Activated gamma-delta T cell treated with Interleukin-2 at 50 U/mL for 16 hours (primary cell): ENCODE measurements at places on chromosomes 7 and 10.

DNA sequence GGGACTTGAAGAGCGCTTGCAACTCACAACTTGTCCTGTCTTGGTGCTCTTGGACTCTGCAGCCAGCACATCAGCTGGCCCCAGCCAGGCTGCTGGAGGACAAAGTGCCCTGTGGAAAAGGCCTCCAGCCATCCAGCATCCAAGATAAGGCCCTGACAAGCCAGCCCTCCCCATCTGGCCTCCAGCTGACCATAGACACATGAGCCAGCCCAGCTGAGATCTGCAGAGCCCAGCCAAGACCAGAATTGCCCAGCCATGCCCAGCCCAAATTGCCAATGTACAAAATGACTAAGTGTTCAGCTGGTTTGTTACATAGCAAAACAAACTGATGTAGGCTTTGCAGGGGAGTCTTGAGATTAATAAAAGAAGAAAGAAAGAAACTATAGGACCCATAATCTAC is 36.0 kb upstream of the FRMD4A start:
- no peak for DNase-seq

DNA sequence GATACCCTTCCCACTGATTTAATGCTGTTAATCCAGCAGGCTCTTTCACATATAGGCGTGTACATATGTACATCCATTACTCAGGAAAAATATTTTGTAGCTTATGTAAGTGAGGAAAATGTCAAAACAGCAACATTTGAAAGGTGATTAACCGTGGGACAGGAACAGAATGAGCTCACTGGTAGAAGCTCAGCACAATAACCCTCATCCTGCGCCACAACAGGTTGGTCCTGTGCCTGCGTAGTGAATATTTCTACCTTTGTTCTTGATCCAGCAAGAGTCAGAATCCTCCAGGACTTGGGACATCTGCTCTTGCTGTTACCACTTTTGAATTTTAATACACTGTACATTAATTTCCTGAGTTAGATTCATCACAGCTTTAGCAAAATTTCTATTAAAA is 359.4 kb downstream of the THSD7A start:
- no peak for DNase-seq

GRCh38 chr7:70306173-70306572 is 707.9 kb downstream of the AUTS2 start:
- no peak for DNase-seq

- DNase-seq = no peak
Measured at GRCh38 chr10:112565434-112566053, 118.5 kb downstream of the VTI1A start.

GRCh38 chr10:73577788-73578187 is 13.4 kb downstream of the USP54 start:
- no peak for DNase-seq

DNA sequence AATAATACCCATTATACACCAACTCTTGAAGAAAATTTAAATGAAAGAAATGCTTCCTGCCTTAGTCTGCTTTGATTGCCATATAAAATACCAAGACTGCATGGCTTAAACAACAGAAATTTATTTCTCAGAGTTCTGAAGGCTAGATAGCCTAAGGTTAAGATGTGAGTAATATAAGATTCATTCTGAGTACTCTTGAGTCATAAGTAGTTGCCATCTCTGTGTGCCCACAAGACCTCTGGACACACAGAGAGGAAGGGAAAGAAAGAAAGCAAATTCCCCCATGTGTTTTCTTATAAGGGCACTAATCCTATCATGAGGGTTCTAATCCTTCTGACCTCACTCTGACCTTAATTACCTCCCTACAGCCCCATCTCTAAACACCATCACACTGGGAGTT is 201.2 kb downstream of the PTN start:
- no peak for DNase-seq

DNA sequence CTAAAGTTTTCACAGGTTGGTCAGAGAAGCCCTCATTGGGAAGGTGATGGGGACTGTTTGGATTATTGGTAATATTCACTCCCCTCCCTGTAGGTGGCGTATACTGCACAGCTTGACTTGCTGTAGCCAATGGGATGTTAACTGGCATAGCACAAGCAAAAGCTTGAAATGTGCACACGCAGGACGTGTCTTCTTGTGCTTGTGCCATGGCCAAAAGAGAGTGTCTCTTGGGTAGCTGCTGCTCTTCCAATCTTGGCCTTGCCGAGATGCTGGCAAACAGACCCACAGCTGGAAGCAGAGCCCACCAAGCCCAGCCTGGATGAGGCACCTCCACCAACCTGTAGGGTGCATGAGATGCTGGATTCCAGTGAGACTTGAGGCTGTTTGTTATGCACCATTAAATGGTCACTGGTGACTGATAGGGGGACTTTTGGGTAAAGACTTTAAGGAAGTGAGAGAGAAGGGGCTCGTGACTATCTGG is 266.0 kb downstream of the GRID1 start:
- no peak for DNase-seq

DNA sequence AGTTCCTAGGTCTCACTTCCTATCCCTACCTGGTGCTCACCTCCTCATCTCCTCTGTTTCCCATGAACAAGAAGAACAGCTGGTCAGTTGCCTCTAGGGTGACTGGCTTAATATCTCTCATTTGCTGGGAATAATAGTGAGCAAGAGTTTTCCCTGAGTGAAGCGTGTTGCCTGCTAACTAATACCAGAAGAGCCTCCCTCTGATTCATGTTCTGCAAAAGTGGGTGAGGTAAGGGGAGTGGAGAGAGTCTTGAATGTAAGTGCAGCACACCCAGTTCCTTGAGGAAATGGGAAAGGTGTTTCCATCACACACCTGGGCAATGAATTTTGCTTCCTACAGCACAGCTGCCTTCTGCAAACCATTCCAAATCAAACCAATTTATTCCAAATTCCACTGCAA is 29.6 kb downstream of the FZD1 start:
- DNase-seq = no peak
